Esophagus mucosa (tissue), 1 donor: ENCODE measurements at places on chromosomes 1 and 21.

GRCh38 chr1:206590025-206590758 lies 22.1 kb downstream of the EIF2D start:
- ATAC-seq = peak; percentile 85

- no peak for ATAC-seq
Observed at GRCh38 chr1:160779626-160780397, 16.2 kb upstream of the LY9 start.

- no peak for ATAC-seq
Observed at GRCh38 chr21:40176724-40177123, 309.5 kb downstream of the PCP4 start.

DNA sequence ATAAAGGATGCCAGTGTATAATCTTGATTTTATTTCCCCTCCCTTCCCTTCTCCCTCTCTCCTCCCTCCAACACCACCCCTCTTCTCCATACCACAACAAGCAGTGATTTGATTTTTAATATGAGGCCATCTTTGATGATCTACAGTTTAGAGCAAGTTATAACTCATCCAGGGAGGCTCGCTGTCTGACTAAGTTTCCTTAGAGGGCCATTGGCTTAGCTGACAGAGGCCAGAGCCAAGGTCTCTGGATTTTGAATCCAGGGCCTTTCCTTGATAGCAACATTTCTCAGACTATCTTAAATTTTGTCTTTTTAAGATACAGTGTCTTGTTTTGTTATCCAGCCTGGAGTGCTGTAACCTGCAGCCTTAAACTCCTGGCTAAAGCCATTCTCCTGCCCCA lies 431.0 kb upstream of the USP24 start:
- ATAC-seq = no peak

DNA sequence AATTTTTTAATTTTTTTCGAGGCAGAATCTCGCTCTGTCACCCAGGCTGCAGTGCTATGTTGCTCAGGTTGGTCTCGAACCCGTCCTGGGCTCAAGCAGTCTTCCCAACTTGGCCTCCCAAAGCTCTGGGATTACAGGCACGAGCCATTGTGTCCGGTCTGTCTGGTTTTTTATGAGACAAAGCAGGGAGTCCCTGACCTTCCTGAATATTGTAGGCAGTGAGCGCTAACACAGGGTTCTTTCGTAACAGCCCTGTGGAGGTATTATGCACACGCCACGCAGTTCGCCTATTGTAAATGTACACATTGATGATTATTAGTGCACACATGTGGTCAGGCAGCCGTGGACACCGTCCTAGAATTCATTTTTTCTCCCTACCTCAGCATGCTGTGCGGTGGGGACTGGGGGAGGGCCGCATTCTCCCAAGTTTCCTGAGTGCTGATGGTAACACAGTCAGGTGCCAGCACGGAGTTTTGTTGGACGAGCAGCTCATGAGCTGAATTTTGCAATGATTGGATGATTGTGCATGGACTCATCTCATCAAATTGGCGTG lies 19.6 kb downstream of the SPSB1 start:
- no peak for ATAC-seq

DNA sequence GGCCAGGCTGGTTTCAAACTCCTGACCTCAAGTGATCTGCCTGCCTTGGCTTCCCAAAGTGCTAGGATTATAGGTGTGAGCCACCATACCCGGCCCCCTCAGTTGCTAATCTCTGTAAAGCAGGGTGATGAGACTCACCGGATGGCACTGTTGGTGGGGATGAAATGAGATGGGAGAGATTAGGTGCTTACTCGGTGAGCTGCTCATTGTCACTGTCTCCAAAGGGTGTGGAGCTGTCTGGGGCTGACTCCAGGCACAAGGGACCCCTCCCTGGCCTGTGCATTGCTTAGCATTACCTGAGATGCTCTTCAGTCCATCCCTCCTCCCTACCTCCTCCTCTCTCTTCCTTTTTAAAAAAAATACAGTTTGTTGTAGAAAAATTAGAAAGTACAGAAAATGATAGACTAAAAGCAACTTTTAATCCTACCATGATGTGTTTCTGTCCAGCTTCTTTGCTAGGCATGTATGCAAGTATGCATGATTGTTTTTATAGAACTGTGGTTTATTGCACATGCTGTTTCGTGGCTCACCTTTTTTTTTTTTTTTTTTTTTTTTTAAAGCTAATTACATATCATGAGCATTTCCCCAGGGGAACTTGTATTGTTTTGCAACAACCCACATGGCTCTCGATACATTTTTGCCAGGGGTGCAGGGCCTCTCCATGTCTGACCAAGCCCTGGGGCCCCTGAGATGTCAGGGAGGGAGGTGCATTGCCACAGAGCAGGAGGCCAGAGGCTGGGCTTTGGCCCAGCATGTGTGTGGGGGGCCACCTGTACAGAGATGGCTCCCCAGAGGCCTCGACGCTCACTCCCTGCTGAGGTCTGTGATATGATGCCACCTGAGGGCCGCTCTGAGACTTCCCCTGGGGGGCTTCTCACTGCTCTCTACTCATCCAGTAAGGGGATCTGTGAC lies 55.4 kb downstream of the ARHGEF10L start:
- ATAC-seq = no peak

GRCh38 chr1:65422241-65423203 lies 2.1 kb downstream of the LEPR start:
- no peak for ATAC-seq

GRCh38 chr1:68213843-68214242 lies 18.5 kb downstream of the WLS start:
- peak; percentile 71 for ATAC-seq

GRCh38 chr1:221839782-221840395 lies 98.0 kb upstream of the DUSP10 start:
- peak; percentile 99 for ATAC-seq

GRCh38 chr1:243420016-243420945 lies 164.4 kb downstream of the SDCCAG8 start:
- no peak for ATAC-seq

- no peak for ATAC-seq
Observed at GRCh38 chr1:15189692-15190370, 36.3 kb downstream of the TMEM51 start.

- ATAC-seq = no peak
Observed at GRCh38 chr1:171994293-171994692, 153.0 kb downstream of the DNM3 start.

- peak; percentile 21 for ATAC-seq
Observed at GRCh38 chr1:155051777-155052398, 772 bp downstream of the ADAM15 start.

DNA sequence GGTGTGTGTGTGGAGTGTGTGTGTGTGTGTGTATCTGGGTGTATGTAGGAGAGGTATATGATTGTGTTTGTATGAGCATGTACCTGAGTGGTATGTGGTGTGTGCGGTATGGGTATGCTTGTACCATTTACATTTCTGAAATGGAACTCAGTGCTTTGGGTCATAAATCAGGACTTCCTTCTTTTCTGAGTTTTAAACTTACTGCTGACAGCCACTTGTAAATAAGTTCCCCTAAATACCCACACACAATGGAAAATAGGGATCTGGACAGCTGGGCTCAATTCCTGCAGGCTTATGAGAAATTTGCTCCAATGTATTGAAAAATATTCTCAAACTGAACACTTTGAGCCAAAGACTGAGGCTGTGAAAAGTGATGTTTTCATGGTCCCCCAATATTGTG lies 293.6 kb downstream of the HLX start:
- no peak for ATAC-seq

- no peak for ATAC-seq
Observed at GRCh38 chr1:175808999-175809398, 65.6 kb upstream of the TNR start.

DNA sequence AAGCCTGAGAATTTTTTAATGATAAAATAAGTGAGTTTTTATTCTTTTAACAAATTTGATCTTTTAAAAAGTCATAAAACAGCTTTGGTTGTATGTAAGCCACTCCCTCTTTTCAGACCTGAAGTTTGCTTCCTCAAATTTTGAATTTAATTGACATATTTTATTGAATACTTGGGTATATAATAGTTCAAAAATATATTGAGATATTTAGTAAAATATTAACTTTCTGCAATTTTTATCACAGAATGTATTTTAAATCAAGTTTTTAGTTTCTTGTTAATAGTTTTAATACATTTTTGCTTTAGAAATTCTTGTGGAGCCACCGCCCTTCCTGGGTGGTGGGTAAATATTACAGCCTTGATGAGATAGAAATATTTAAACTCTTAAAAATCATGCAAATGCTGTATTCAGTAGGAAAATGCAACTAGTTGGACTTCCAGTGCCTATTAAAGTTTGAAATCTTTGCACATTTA lies 867 bp downstream of the PTPRC start:
- no peak for ATAC-seq

- no peak for ATAC-seq
Observed at GRCh38 chr1:247966532-247967204, 1.6 kb downstream of the OR2AK2 start.

- ATAC-seq = no peak
Observed at GRCh38 chr1:246564839-246565750, 966 bp downstream of the TFB2M start.

DNA sequence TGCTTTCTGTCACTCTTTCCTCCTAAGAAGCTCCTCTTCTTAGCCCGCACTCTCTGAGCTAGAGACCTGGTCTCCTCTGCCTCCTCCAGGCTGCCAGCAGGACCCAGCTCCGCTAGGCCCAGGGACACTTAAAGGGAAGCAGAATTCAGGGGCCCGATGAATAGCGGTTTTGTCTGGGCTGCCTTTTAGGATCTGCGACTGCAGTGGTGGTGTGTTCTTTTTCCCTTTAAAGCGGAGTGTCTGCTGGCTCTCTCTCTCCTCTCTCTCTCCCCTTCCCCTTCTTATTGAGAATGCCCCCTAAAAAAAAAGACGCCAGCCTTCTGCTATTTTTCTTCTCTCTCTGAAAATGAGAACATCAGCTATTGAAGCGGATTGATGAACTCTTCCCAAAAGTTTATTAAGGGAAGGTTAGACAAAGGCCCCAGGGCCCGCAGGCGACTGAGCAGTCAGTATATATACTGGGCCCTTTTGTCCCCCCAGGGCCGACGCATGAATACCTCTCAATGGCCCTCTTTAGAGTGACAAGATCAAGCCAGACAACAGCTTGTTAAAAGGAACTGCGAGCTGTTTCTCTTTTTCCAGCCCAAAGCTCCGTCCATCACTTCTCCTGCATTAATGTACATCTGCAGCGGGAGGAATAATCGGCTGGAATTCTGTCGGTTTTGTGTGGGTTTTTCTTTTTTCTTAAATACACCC lies 27.0 kb downstream of the PAX7 start:
- no peak for ATAC-seq

- ATAC-seq = no peak
Observed at GRCh38 chr1:174789399-174789798, 210.3 kb upstream of the CACYBP start.

- peak; percentile 28 for ATAC-seq
Observed at GRCh38 chr1:149936170-149936991, at the start of gene MTMR11. MTMR11 (minus strand) TSS chr1:149936879; CDS start chr1:149936647, 232 bp downstream.
